Activated CD4-positive, alpha-beta memory T cell treated with anti-CD3 and anti-CD28 coated beads, Interleukin-2, amount 10 ng/mL, durations not matched to agents 7 days and 5 days (primary cell): ENCODE measurements at places on chromosomes 7 and 10.
A peak's percentile ranks its signal among the peaks of the same experiment; 100 is the strongest.

DNA sequence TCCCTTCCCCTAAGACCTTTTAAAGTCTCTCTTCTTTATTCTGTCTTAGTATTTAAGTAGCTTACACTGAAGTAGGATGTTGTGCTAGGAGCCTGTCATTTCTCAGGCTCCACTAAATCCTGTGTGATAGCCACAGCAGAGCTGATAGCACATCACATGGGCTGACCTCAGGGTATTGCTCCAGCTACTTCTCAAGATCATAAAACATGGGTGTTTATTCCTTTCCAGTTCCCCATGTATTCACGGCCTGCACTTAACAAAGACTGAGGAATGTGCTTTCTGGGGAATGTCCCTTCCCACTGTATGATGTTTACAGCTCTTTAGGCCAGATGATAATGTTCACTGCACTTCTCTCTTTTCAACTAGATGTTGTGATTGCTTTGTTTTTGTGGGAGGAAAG is 1086.8 kb downstream of the KCNMA1 start:
- no peaks in the 10 kb centered on the region for H3K27me3 ChIP-seq
- no peak overlapping the region for H3K4me3 ChIP-seq
- no peak overlapping the region for H3K27ac ChIP-seq
- DNase-seq = no peak
- H3K36me3 ChIP-seq = no peaks in the 10 kb centered on the region
- no peaks in the 10 kb centered on the region for H3K4me1 ChIP-seq

DNA sequence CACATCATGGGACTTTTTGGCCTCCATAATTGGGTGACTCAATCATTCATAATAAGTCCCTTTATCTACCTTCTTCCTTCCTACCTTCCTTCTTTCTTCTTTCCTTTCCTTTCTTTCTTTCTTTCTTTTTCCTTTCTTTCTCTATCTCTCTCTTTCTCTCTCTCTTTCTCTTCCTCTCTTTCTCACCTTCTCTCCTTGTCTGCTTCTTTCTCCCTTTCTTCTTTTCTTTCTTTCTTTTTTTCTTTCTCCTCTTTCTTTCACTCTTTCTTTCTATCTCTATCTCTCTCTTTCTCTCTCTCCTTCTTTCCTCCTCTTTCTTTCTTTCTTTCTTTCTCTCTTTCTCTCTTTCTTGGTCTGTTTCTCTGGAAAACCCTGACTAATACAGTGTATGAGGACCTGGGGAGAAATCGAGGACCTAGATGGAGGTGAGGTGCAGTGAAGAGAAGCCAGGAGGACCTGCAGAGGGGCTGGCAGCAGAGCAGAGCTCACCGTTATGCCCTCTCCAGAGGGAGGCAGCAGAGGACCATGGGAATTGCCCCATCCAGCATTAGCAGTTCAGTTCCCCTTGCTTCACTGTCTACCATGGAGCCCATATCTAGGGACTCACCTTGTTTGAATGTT is 52.7 kb upstream of the BTRC start:
- no peaks in the 10 kb centered on the region for H3K4me1 ChIP-seq
- peak; percentile 52 for DNase-seq
- no peak overlapping the region for H3K4me3 ChIP-seq

GRCh38 chr10:49168171-49168540 is 20.0 kb downstream of the TMEM273 start:
- no peak for DNase-seq
- peaks cover 43% of the 10 kb centered on the region for H3K36me3 ChIP-seq
- no peak overlapping the region for H3K4me3 ChIP-seq
- peaks cover 60% of the 10 kb centered on the region for H3K4me1 ChIP-seq
- H3K27me3 ChIP-seq = no peaks in the 10 kb centered on the region

- H3K27me3 ChIP-seq = no peaks in the 10 kb centered on the region
- H3K36me3 ChIP-seq = peaks cover 58% of the 10 kb centered on the region
- no peak overlapping the region for H3K27ac ChIP-seq
- no peak overlapping the region for H3K4me3 ChIP-seq
- peaks cover 21% of the 10 kb centered on the region for H3K4me1 ChIP-seq
- DNase-seq = no peak
Observed at GRCh38 chr7:107924841-107925504, 34.0 kb downstream of the DLD start.

DNA sequence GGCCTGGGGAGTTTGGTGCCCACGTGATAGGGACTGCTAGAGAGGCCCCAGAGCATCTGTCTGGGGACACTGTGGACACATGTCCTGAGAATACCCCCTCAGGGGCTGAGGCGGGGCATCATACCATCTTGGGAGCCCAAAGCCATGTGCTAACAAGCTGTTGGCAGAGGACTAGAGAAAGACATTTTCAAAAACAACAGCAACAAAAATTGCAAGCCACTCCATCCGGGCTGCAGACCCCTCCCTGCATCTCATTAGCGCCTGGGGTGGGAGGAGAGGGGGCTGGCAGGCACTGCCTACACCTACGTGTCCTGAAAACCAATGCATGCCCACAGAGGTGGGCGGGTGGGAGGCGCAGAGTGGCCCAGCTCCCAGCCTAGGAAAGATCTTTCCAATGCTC is 507.4 kb upstream of the PODXL start:
- no peaks in the 10 kb centered on the region for H3K36me3 ChIP-seq
- no peak overlapping the region for H3K27ac ChIP-seq
- DNase-seq = no peak
- H3K27me3 ChIP-seq = no peaks in the 10 kb centered on the region
- no peak overlapping the region for H3K4me3 ChIP-seq

DNA sequence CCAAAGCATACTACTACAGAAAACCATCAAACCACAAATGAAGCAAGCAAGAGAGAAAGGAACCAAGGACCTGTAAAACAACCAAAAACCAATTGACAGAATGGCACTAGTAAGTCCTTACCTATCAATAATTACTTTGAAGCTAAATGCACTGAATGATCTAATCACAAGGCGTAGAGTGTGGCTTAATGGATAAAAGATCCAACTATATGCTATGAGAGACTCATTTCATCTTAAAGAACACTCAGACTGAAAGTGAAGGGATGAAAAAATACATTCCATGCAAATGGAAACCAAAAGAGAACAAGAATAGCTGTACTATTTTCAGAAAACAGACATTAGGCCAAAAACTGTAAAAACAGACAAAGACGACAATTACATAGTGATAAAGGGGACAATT is 70.7 kb downstream of the CRPPA start:
- H3K27me3 ChIP-seq = no peaks in the 10 kb centered on the region
- no peak for DNase-seq
- H3K36me3 ChIP-seq = no peaks in the 10 kb centered on the region
- no peak overlapping the region for H3K4me3 ChIP-seq
- H3K4me1 ChIP-seq = peaks cover 10% of the 10 kb centered on the region

DNA sequence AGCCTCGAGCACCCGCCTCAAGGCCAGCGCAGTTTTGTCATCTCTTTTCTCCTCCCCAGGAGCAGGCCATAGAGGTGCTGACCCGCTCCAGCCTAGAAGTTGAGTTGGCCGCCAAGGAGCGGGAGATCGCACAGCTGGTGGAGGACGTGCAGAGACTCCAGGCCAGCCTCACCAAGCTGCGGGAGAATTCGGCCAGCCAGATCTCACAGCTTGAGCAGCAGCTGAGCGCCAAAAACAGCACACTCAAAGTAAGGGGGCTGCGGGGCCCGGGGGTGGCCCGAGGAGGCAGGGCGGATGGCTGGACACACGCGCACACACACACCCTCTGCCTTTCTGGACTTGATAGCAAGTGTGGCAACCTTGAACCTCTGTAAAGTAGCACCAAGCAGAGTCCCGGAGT is 108.3 kb upstream of the SH2B2 start:
- H3K27ac ChIP-seq = no peak overlapping the region
- no peak for DNase-seq
- no peaks in the 10 kb centered on the region for H3K36me3 ChIP-seq
- H3K4me3 ChIP-seq = no peak overlapping the region

DNA sequence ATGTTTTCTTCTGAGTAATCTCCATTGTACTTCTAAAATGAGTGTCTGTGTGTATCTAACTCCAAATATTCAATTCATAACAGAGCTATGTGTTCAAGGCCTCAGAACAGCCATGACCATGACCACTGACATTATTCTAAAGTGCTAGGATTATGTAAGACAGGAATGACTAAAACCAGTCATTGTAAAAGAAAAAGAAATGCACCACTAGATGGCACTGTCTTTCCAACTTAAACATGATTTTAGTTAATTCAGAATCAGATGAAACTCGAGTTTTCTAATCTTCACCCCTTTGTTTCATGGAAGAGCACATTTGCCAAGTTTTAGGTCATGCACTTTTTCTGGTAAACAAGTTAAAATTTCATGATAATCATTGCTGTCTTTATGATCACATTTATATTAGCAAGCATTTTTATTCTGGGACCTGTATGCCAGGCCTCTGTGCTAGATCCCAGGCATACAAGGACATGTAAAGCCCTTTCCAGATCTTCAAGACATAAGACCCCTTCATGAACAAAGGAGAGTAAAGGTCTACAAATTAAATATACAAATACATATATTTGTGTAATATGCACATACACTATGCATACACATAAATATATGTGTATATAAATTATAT is 26.1 kb upstream of the RSU1 start:
- H3K27ac ChIP-seq = no peak overlapping the region
- H3K36me3 ChIP-seq = no peaks in the 10 kb centered on the region
- no peak for DNase-seq
- no peak overlapping the region for H3K4me3 ChIP-seq
- H3K4me1 ChIP-seq = no peaks in the 10 kb centered on the region
- peaks cover 6% of the 10 kb centered on the region for H3K27me3 ChIP-seq

DNA sequence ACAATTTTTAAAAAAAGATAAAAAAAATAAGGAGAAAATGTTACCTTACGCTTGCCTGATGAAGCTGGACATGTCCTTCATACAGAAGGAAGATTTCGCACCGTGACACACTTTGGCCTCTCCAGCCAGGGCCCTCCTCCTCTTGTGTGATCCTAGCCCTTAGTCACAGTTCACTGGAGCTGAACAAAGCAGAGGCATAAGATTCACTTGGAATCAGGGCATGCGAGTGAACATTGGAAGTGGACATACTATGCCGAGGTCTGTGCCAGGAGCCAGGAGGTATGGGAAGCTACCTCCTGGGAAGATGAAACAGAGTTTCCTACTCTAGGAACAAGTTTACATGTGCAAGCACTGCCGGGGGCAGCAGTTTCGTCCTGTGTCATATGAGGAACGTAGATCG is 91.5 kb downstream of the XPNPEP1 start:
- DNase-seq = no peak
- H3K4me3 ChIP-seq = no peak overlapping the region
- H3K27me3 ChIP-seq = peaks cover 6% of the 10 kb centered on the region
- H3K27ac ChIP-seq = no peak overlapping the region

DNA sequence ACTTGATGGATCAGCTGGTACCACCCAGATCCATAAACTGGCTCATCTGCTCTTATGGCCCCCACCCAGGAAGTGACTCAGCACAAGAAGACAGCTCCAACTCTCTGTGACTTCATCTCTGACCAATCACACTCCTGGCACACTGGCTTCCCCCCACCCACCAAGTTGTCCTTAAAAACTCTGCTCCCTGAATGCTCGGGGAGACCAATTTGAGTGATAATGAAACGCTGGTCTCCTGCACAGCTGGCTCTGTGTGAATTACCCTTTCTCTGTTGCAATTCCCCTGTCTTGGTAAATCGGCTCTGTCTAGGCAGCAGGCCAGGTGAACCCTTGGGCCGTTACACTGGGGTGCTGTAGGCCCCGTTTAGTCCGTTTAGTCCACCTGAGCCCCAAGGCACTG is 23.4 kb upstream of the BNIP3 start:
- H3K4me3 ChIP-seq = no peak overlapping the region
- peaks cover 18% of the 10 kb centered on the region for H3K27me3 ChIP-seq
- H3K4me1 ChIP-seq = peaks cover 2% of the 10 kb centered on the region
- DNase-seq = no peak

- no peak overlapping the region for H3K4me3 ChIP-seq
- no peaks in the 10 kb centered on the region for H3K27me3 ChIP-seq
- no peak overlapping the region for H3K27ac ChIP-seq
- no peak for DNase-seq
- no peaks in the 10 kb centered on the region for H3K36me3 ChIP-seq
- H3K4me1 ChIP-seq = no peaks in the 10 kb centered on the region
Observed at GRCh38 chr10:75723319-75723980, 292.0 kb downstream of the LRMDA start.

DNA sequence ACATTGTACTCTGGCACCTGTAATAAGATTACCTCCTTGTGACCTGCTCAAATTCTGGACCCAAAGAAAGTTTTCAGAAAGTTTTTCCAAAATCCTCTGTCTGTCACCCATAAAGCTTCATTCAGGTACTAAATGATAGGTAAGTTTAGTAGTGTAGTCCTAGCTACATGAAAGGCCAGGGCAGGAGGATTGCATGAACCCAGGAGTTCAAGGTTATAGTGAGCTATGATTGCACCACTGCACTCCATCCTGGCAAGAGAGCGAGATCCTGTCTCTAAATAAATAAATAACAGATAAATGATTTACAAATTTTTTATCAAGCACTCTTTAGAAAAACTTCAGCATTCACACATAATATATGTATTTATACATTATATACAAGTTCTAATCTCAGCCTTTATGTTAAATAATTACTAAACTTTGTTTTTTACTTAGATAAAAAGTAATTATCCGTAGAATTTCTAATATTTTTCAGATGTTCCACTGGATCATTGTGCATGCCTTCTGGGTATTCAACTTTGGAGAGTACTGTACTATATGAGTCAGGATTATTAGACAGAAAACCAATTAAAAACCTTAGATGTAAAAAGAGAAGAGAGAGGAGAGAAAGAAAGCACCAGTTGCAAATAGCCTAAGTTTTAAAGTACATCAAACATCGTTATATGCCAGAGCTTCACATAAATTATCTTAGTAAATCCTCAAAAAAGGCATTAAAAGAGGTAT is 363.0 kb downstream of the LRRTM3 start:
- DNase-seq = no peak
- H3K4me3 ChIP-seq = no peak overlapping the region
- no peaks in the 10 kb centered on the region for H3K27me3 ChIP-seq

- H3K4me1 ChIP-seq = peaks cover 59% of the 10 kb centered on the region
- peak overlapping the region; percentile 83 for H3K27ac ChIP-seq
- H3K36me3 ChIP-seq = peaks cover 58% of the 10 kb centered on the region
- peak; percentile 55 for DNase-seq
- peak overlapping the region; percentile 91 for H3K4me3 ChIP-seq
Observed at GRCh38 chr10:132329565-132330485, 2.2 kb upstream of the LRRC27 start.

GRCh38 chr7:47704936-47705335 is 123.0 kb upstream of the TNS3 start:
- H3K27me3 ChIP-seq = no peaks in the 10 kb centered on the region
- H3K27ac ChIP-seq = no peak overlapping the region
- DNase-seq = no peak
- no peak overlapping the region for H3K4me3 ChIP-seq

GRCh38 chr7:55642266-55642665 is 70.0 kb upstream of the VOPP1 start:
- H3K4me3 ChIP-seq = no peak overlapping the region
- H3K27me3 ChIP-seq = peaks cover 6% of the 10 kb centered on the region
- peaks cover 12% of the 10 kb centered on the region for H3K4me1 ChIP-seq
- DNase-seq = no peak

- no peak overlapping the region for H3K4me3 ChIP-seq
- H3K4me1 ChIP-seq = peaks cover 3% of the 10 kb centered on the region
- no peak for DNase-seq
- no peaks in the 10 kb centered on the region for H3K36me3 ChIP-seq
- no peak overlapping the region for H3K27ac ChIP-seq
Observed at GRCh38 chr10:71509444-71509843, 112.7 kb downstream of the CDH23 start.
